ENCODE measurements at places on chromosomes 12 and 14.

- DNase-seq, result no peak
Measured at GRCh38 chr12:449203-449602, 10.5 kb upstream of the B4GALNT3 start.

- DNase-seq, result no peak
Measured at GRCh38 chr12:11765421-11765816, 115.9 kb downstream of the ETV6 start.

GRCh38 chr12:49131051-49131893, at the start of gene TUBA1B:
TUBA1B (minus strand) TSS chr12:49131395; CDS start chr12:49131300, 95 bp downstream.
- peak; percentile 92 for DNase-seq

- no peak for DNase-seq
Measured at GRCh38 chr12:99600388-99600787, 47.2 kb upstream of the GARIN6 start.

- peak; percentile 42 for DNase-seq
Measured at GRCh38 chr12:5003025-5003666, 40.5 kb upstream of the KCNA5 start.

- DNase-seq, result no peak
Measured at GRCh38 chr12:108587826-108588225, 10.1 kb downstream of the TMEM119 start.

- DNase-seq, result no peak
Measured at GRCh38 chr14:34568803-34569202, 29.3 kb upstream of the EAPP start.

GRCh38 chr12:74781991-74782485, 244.4 kb downstream of the ATXN7L3B start:
- DNase-seq, result no peak

DNA sequence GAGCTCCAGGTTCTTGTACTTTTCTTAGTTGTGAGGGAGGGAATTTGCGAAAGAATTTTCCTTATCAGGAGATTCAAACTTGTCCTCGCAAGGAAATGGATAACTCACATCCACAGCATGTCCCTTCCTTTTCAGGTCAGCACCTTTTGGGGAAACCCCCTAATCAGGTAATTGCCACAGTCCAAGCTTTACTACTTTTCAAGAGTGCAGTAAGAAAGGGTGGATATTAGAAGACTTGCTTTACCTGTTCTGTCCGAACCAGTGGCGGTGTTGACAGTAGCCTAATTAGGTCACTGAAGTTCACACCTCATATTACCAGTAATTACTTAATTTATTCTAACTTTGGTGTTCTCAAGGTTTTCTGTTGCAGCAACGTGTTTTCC, 6.7 kb upstream of the C12orf50 start:
- DNase-seq, result no peak

DNA sequence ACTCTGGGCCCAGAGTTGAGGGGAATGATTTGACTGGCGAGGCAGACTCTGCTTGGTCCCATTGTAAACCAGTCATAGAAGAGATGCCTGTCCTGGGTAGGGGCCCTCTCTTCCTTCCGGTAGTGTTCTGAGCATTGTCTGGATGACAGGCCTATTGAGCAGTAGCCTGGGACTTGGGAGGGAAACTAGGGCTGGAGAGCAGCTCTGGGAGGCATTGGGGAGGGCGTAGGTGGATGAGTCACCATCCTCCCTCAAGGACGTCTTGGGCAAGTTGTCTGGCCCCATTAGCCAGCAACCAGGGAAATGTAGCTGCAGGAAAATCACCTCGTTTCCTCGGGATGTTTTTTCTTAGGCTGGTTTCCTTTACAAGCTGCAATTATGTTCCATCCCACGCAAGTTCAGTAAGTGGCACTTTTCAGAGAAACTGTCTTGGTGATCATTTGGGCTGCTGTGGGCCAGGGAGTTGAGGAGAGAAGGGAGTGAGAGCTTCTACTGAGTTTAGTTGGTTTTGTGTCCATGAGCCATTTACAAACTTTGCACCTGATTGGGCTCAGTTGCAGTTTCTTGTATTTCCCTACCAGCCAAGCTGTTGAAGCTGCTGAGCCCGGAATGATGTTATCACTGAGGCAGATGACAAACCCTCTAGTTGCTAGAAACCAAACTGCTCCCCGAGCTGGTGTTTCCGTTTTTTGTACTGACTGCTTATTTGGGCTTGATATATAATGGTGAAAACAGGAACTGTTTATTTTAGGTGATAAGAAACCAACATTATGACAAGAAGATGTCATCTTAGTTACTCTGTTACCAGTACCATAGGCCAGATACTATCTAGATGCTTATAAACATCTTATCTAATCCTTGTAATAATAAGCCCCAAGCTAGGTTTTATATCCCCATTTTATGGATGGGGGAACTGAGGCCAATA, 147.6 kb downstream of the CHST11 start:
- peak; percentile 67 for DNase-seq

- DNase-seq, result no peak
Measured at GRCh38 chr14:41549821-41550607, 56.7 kb upstream of the LRFN5 start.

- peak; percentile 85 for DNase-seq
Measured at GRCh38 chr12:48924617-48925303, 532 bp downstream of the FKBP11 start.

- no peak for DNase-seq
Measured at GRCh38 chr12:79151956-79152355, 287.4 kb downstream of the SYT1 start.

DNA sequence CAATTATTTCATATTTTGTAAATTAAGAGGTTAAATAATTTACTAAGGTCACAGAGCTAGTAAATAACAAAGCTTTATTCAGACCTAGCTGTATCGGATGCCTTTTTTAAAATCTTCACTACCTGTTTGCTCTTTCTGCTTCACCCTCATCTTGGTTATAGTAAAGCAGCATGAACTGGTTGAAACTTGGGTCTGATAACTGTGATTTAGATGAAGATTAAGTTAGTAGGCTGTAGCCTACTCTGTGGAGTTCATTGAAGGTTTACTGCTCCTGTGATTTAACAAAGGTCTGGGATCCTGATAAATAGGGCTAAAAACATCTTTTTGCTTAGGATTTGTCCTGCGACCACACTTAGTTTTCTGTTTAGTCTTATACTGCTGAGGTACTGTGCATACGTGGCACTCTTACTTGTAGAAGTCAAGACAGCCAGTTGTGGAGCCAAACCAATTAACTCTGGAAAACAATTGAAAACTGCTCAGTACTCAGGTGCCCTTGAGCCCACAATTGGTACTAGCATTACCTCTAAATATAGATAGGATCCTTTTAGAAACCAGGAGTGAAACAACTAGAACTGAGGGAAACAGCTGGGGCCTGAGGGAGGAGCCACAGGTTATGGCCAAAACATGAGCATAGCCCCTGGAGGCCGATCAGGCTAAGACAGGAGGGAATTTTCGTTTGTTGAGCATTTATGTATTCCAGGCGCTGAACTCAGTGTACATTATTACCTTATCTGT, 2.3 kb downstream of the SPATS2 start:
- no peak for DNase-seq

DNA sequence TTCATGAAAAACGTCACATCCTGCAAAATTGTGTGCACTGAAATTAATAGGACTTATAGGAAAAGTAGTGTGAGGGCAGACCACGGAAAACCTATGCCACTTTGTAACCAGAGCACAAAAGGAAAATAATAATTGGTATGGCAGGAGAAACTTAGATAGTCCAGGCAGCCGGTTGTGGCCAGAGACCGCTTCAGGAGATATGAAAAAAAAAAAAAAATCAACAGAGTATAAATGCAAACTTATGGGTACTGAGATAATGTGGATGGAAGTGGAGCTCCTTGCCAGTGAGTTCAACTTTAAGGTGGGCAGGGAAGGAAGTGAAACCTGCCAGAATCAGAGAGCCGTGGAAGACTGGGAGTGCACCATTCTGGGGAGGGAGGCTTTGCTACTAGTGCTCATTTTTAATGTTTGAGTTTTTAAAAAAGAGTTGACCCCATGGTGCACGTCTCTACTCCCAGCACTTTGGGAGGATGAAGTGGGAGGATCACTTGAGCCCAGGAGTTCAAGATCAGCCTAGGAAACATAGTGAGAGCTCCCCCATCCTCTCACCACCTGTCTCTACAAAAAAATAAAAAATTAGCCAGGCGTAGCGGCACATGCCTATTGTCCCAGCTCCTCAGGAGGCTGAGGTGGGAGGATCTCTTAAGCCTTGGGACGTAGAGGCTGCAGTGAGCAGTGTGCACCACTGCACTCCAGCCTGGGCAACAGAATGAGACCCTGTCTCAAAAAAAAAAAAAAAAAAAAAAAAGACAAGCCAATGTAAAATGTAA, 34.3 kb upstream of the METAP2 start:
- DNase-seq, result no peak

- no peak for DNase-seq
Measured at GRCh38 chr12:6646276-6647082, 753 bp downstream of the ACRBP start.

DNA sequence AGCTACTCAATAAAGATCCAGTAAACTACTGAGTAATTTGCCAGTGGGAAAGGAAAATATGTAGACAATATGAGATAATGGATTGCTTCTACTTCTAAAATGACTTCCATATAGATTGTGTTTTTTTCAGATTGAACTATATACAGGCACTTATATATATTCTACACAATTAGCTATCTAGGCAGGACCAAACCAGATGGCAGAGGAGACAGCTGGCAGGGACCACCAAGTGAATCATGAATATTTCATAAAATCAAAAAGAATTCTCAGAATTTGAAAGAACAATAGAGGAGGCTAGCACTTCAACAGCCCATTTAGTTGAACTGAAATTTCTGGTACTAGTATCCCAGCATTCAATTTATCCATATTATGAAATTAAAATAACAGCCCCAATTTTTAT, 338.0 kb upstream of the RPL10L start:
- DNase-seq, result no peak

Data from CD4-positive, alpha-beta T cell treated with Interleukin-17A for 1 hour (primary cell).